Femur (tissue), 1 donor: ENCODE measurements at places on chromosomes 3 and 15.

DNA sequence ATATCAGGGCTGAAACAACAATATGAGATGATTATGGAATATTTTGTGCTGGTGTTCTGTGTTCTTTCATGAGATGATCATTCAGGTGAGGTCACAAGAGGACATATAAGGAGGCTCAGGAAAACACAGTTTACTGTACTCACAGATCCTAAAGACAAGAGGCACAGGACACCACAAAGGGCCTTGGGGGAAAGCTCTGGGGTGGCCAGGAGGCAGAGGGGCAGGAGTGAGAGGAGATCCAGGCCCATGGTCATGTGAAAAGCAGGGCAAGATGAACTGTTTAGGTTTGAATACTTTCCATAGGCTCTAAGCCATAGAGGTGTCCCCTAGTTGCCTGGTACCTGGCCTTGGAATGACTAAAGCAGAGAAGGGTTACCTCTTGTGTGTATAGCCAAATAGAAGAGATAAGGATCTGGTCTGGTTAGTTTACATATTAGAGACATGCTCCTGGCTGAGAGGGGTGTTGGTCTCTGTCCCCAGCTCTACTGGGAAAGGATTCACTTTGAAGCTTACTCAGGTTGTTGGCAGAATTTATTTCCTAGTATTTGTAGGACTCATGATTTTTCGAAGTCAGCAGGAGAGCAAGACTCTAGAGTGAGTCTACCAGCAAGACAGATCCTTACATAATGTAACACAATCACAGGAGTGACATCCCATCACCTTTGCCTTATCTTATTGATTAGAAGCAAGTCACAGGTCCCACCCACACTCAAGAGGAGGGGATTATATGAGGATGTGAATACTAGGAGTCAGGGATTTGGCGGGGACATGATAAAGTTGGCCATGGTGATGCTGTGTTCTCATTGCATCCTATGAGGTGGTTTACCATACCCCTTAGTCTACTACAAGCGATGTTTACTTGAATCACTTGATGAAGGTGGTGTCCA lies 11.3 kb upstream of the TM4SF1 start:
- DNase-seq = no peak

DNA sequence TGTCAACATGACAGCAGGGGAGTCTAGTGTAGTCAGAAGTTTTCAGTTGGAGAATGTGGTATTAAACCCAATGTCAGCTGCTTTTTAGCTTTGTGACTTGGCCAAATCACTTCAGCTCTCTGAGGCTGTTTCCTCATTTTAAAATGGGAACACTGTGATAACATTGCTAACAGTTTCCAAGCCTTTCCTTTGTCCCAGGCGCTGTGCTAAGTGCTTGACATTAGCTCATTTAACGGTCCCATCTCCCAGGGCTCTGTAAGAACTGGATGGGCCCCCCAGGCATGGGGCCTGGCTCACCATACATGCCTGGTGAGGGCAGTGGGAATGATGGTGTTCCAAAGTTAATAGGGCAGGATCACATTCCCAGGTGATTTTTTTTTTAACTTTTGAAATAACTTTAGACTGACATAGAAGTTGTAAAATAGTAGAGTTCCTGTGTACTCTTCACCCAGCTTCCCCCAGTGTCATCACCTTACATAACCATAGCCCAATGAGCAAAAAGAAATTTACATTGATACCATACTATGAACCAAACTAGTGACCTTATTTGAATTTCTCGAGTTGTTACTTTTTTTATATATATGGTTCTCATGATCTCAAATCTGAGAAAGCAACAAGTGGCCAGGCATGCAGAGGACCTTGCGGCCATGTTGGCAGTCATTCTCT lies 7.7 kb downstream of the RASL12 start:
- no peak for DNase-seq

- DNase-seq = no peak
Measured at GRCh38 chr15:41849204-41849603, 10.6 kb downstream of the PLA2G4B start.

- no peak for DNase-seq
Measured at GRCh38 chr3:138588445-138588844, 5.6 kb downstream of the CEP70 start.

DNA sequence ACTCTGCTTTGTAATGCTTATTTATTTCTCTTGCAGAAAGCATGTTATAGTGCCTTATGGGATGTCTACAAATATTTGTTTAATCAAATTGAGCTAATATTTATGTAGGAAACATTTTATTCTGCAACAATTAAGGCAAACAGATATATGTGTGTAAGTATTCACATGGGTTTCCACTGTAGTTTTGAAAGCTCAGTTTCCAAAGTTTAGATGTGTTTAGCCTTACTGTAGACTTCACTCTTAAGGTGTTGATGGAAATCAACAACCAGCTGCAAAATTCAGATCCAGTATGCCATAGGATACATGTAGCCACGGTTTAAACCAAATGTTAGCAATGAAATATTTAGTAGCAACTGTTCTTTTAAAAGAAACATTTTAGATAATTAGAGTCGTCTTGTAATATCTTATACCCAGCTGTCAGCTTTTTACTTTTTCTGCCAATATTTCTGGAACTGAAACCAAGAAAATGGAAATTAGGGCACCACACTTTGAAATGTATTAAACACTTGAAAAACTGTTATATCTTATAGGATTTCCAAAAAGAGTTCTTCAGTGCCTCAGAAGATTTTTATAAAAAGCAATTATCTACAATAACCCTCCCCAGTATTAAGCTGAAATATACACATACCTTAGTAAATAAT lies 18.5 kb downstream of the PIK3CA start:
- no peak for DNase-seq

DNA sequence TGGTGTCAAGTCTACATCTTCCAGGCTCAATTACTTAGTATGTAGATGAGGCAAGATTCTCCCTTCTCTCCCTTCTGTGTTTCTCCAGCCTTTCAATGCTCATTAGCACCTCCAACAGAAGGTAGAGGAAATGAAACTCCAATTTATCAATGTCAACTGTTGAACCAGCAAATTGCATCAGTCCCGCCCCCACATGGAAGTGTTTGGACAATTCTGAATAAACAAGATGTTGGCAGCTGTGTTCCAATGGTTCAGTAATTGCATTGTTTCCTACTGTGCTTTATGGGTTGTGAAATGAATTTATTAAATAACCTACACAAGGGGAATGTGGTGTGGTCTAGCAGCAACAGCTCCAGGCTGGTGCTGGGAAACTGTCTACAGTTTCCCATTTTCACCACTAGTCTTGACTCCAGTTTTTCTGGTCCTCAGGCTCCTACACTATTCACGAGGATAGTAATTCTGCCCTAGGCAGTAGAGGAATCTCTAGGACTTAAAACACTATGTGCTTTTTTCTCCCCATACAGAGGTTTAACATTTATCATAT lies 91.9 kb downstream of the MB21D2 start:
- no peak for DNase-seq

DNA sequence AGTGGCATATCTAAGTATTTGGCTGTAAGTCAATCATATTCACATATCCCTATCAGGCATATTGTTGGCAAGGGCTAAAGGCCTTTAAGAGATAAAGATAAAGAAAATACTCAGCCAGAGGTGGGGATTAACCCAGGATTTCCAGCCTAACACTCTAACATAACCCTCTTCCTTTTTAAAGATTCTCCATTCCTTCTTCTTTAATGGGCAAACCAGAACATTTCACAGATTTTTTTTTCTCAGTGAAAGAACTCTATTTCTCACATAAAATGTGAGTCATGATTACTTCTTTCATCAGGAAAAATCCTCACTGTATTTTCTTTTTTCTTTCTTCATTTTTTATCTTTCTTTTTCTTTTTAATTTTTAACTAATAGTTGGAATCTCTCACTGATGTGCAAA lies 200.4 kb downstream of the NR1D2 start:
- no peak for DNase-seq

- no peak for DNase-seq
Measured at GRCh38 chr15:40252438-40253166, 13.7 kb downstream of the PAK6 start.

- no peak for DNase-seq
Measured at GRCh38 chr3:36408146-36408545, 27.8 kb downstream of the STAC start.

- DNase-seq = no peak
Measured at GRCh38 chr15:75215107-75216004, 13.7 kb downstream of the C15orf39 start.

- DNase-seq = no peak
Measured at GRCh38 chr3:83662381-83662960, 1296.3 kb upstream of the CADM2 start.

- DNase-seq = no peak
Measured at GRCh38 chr3:70466096-70466495, 153.7 kb upstream of the MDFIC2 start.

DNA sequence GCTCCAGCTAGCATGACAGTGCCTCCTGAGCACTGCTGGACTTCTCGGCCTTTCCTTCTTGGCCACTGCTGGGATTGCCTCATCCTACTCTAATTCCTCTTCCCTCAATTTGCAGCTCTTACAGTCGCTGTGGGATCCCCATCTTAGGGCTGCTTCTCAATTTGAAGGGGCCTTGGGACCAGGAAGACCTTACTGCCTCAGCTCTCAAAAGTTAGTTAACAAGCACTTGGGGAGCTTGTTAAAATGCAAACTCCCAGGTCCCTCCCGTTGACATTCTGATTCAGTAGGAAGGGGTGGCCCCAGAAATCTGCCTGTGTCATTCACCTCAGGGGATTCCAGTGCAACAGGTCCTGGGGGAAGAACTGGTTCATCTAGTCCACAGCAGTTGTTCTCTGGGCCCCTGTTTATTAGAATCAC lies 14.8 kb downstream of the BDH1 start:
- DNase-seq = no peak

DNA sequence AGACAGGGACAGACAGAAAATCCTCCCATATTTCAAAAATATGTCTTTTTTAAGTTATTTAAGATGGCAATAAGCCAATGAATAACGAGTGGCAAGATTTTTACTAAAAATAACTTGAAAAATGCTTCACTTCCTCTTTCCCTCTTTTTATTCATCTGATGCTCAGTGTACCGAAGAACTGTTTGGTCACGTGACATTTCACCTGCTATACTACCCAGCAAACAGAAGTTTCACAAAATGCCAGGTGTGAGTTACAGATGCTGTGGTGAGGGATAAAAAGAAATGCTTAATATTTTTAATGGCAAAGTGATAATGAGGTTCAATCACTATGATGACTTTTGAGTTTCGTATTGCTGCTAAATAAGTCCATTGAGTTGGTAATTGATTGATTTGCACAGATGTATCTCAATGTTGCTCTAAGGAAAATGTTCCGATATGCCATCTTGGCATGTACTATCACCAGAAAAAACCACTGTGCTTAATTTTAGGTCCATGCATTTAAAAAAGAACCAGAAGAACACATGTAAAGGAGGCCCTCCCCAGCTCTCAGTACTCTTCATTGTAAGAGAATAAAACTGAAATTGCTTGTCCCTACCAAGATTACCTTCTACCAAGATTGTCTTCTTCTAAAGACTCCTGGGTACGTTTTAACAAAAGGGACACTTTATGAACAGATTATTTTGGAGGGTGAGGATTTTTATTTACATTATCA lies 26.0 kb upstream of the SEC62 start:
- no peak for DNase-seq

GRCh38 chr15:100517846-100518245 lies 10.9 kb downstream of the CERS3 start:
- no peak for DNase-seq

DNA sequence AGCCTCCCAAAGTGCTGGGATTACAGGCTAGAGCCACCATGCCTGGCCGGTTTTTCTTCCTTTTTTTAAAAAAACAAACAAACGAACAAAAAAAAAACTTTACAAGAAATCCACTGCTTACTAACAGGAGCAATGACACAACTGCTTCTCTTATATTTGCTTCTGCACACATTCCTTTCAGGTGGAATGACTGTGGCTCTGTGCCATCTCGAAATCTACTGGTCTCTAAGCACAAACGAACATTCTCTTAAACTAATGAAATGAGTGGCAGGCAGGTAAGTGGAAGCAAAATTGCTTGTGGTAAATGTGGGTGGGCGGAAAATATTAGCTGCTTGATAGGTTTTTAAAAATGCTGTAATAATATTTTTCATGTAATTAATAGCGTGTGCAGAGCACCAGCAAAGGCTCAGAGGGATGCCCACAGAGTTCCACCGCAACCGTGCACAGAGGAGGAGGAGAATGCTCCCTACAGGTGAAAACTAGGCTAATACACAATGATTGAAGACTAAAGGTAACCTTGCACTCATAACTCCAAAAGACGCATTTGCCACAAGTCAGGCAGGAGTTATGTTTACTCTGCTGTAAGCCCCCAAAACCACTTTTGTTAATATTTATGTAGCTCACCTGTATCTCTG lies 77.4 kb downstream of the LSAMP start:
- no peak for DNase-seq
